Renal cortical epithelial cell (primary cell): ENCODE measurements at places on chromosomes 6 and 20.

- DNase-seq, result no peak
These were observed 104.9 kb upstream of the NXT1 start for GRCh38 chr20:23245553-23246181.

DNA sequence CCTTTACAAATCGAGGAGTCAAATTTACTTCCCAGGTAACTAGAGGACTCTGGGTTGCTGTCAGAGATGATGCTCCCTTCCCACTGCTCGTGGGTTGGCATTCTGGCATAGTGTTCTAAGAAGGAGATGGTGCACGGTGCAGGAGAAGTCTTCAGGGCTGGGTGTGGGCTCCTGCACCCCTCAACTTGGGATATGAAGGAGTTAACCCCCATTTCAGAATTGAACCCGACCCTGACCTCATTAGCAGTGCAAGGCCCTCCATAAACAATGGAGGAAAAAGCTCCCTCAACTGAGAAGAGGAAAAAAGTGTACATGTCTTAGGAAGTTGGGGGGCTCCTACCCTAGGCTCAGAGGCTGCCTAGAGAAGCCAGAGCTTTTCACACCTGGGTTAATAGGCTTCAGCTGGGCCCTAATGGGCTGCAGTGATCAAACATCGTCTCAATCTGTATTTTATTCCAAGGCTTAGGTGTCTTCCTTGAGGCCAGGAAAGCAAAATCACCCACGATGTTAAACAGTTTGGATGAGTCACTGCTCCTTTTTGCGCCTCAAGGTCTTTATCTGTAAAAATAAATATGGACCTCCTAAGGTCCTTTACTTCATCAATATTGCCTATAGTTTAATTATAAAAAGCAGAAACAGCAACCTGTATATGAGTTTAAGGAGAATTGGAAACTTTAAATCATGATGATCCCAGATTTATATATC, 29.4 kb downstream of the TFAP2B start:
- peak; percentile 43 for DNase-seq

- DNase-seq, result peak; percentile 90
These were observed 124.1 kb upstream of the DST start for GRCh38 chr6:56766806-56767178.

- no peak for DNase-seq
These were observed 11.5 kb upstream of the SCP2D1 start for GRCh38 chr20:18802012-18802634.

GRCh38 chr20:50528804-50529351, 18.7 kb downstream of the PTPN1 start:
- no peak for DNase-seq

GRCh38 chr20:60010689-60011458, 52.7 kb downstream of the CDH26 start:
- no peak for DNase-seq

- DNase-seq, result no peak
These were observed 76.9 kb downstream of the SMOC2 start for GRCh38 chr6:168517742-168518347.

GRCh38 chr20:40676491-40677269, 12.4 kb downstream of the MAFB start:
- DNase-seq, result no peak

DNA sequence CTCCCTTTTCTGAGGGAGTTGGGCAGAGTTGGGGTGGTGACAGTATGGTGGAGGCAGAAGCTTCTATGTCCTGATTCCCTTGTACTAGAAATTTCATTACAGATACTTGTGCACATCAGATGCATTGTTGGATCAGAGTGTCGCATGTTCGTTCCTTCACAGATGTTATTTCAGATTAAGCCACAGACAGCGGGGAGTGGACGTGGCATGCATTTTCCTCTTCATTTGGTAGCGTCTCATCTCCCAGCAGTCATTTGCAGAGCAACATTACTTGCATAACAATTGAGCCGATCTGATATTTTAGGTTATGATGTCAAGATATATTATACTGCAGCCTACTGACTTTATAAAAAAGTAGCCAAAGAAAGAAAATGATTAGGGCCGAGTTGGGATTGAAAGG, 261.6 kb upstream of the SASH1 start:
- no peak for DNase-seq

DNA sequence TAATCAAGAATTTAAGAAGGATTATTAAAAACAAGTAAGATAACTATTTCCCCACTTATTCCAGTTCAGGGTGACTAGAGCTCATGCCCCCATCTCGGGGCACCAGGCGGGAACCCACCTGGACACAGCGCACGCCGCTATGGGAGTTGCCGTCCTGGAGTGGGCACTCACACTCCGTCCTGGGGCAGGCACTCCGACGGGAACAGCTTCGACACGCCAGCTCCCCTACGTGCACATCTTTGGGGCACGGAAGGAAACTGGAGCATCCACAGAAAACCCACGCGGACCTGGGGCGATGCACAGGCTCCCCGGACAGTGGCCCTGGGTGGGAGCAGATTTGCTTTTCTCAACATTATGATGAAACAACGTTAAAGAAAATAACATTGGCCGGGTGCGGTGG, 52.0 kb upstream of the GATA5 start:
- no peak for DNase-seq

- DNase-seq, result no peak
These were observed 18.6 kb upstream of the DSP start for GRCh38 chr6:7522873-7523272.

GRCh38 chr6:157831018-157831369, 7.9 kb downstream of the SNX9 start:
- DNase-seq, result no peak

DNA sequence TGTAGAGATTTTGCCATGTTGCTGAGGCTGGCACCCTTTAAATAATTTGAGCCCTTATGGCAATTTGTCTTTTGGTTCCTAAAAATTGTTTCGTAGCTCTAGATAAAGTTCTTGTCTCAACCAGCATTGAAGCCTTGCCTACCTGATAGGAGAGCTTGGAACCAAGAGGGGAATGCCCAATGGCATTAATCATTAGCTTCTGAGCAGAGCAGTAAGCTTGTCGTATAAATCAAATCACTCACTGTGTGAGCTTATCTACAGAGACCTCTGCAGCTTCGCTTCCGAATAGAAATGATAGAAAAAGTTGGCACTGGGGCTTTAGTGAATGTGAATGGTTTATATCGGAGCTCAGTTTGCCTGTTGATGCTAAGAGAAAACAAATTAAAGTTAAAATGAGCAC, 10.7 kb downstream of the ANKRD6 start:
- peak; percentile 81 for DNase-seq

- peak; percentile 73 for DNase-seq
These were observed 25.0 kb downstream of the HEBP2 start for GRCh38 chr6:138428944-138429598.

GRCh38 chr20:58478141-58478805, 36.9 kb downstream of the APCDD1L start:
- no peak for DNase-seq

GRCh38 chr6:7176208-7176607, 68.4 kb downstream of the RREB1 start:
- peak; percentile 59 for DNase-seq

DNA sequence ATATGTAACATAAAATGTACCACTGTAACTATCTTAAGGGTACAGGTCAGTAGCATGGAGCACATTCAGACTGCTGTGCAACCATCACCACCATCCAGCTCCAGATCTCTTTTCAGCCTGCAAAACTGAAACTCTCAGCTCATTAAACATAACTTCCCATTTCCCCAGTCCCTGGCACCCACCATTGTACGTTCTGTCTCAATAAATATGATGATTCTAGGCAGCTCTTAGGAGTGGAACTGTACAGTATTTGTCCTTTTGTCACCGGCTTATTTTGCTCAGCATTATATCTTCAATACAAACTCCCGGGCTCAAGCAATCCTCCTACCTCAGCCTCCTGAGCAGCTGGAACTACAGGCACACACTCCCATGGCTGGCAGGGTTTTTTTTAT, 1.5 kb downstream of the ZC3H12D start:
- DNase-seq, result no peak

DNA sequence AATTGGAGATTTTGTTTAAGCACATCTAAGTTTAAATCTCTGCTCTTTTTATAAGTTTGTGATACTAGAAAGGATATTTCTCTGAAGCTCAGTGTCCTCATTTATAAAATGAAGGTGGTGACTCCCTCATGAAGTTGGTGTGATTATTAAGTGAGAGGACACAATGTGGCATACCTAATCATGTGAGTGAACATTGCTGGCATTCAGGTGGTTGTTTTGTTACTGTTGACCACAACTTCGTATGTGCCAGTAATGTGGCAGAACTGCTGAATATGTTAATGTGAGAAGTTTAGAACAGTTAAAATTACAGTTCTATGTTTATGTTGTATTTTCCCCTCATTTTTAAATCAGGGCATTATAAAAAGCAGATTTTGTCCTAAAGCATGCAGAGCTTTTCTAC, 127.2 kb downstream of the STXBP5 start:
- DNase-seq, result peak; percentile 62

- peak; percentile 72 for DNase-seq
These were observed 104.9 kb downstream of the CENPW start for GRCh38 chr6:126444659-126445273.

DNA sequence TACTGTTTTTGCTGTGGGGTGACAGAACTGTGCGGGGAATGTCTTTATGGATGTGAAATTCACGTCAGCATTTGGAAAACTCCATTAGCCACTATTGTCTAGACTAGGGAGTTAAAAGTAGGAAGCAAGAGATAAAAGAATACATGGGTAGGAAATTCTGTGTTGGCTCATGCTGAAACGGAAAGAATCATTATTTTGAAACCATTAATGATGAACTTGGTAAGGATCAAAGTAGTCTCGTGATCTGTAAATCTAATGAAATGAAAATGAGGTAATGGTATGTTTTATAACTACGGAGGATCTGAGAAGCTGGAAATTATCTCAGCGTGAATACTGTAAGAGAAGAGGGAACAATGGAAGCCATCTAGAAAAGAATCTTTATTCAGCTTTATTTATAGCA, 11.1 kb upstream of the CD40 start:
- DNase-seq, result no peak

- peak; percentile 13 for DNase-seq
These were observed 60.9 kb downstream of the FYN start for GRCh38 chr6:111812060-111813038.

- no peak for DNase-seq
These were observed 643 bp downstream of the DLGAP4 start for GRCh38 chr20:36306553-36307411.

DNA sequence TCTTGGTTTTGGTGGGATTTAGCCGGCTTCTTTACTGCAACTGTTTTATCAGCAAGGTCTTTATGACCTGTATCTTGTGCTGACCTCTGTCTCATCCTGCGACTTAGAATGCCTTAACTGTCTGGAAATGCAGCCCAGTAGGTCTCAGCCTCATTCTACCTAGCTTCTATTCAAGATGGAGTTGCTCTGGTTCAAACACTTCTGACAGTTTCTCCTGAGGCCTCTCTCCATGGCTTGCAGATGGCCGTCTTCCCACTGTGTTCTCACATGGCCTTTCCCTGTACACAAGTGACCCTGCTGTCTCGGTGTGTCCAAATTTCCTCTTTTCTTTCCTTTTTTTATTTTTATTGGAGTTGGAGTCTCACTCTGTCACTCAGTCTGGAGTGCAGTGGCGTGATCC, 4.2 kb upstream of the CCM2L start:
- DNase-seq, result no peak

- DNase-seq, result no peak
These were observed 465.2 kb upstream of the CITED2 start for GRCh38 chr6:139839506-139840156.

DNA sequence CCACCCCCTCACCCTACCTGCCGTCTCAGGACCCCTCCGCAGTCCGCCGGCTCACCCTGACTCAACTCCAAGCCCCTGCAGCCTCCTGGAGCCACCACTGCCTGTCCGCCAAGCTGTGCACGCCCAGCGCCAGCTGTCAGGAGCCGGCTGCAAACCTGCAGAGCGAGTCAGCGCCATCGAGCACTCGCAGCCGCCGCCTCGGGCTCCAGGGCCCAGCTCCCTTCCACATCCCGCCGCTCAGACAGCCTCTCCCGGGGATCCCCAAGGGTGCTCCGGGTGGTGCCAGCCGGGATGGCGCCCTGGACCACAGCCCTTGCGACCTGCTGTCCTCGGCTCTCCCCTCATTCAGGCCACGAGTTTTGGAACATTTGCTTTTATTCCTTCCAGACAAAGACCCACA, 4.3 kb downstream of the TNNC2 start:
- no peak for DNase-seq

- DNase-seq, result no peak
These were observed 17.1 kb downstream of the NPEPL1 start for GRCh38 chr20:58709703-58710039.

DNA sequence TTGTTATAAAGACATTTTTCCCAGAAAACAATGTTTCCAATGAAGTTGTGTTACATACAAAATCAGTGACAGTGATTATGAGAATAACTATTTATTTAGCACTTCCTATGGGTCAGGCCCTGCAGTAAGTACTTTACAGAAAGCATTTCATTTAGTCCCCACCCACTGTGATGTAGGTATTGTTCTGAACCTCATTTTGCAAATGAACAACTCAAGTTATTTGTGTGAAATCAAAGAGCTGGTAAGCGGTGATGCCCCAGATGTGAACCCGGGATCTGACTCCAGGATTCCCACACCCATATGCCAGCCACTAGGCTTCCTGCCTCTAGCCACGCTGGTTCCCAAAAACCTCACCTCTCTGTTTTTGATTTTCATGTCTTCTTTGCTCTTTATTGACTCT, 30.9 kb downstream of the FAXC start:
- DNase-seq, result no peak

DNA sequence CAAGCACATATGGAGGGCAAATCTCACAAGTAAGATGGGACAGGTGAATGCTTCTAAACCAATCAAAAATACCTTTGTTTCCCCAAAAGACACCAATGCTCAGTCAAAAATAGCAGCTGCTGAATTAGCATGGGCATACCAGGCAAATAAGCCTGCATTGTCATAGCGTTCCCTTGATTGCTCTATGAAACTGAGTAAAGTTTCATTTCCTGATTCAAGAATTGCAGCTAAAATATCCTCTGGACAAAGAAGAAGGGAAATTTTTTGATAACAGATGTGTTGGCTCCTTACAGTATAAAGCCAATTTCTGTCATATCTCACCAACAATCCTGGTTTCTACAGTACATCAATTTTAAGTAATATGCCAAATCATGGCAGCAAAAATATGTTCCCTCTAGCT, 3.3 kb upstream of the TMEM14A start:
- DNase-seq, result no peak

DNA sequence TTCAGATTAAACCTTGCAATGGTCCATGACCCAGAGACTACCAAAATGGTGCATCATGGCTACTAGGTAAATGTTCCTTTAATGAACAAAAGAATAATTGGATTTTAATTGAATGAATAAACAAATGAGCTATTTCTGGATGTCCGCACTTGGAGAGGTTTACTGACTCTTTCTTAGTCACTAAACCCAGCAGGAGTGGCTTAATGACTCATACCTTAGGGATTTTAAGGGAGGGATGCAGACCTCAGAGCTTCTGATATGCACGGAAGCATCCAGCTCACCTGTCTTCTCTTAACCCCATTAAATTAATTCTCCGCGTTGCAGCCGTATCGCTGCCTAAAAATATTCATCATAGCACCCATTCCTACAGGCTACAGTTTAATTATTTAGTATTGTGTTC, 970.0 kb upstream of the SLC35B3 start:
- peak; percentile 85 for DNase-seq
